ENCODE measurements at places on chromosomes 4 and X.

- DNase-seq = no peak
Observed at GRCh38 chrX:102154218-102154860, 1.4 kb downstream of the BEX5 start.

GRCh38 chr4:154560419-154560801 lies 2.4 kb upstream of the FGB start:
- DNase-seq = no peak

DNA sequence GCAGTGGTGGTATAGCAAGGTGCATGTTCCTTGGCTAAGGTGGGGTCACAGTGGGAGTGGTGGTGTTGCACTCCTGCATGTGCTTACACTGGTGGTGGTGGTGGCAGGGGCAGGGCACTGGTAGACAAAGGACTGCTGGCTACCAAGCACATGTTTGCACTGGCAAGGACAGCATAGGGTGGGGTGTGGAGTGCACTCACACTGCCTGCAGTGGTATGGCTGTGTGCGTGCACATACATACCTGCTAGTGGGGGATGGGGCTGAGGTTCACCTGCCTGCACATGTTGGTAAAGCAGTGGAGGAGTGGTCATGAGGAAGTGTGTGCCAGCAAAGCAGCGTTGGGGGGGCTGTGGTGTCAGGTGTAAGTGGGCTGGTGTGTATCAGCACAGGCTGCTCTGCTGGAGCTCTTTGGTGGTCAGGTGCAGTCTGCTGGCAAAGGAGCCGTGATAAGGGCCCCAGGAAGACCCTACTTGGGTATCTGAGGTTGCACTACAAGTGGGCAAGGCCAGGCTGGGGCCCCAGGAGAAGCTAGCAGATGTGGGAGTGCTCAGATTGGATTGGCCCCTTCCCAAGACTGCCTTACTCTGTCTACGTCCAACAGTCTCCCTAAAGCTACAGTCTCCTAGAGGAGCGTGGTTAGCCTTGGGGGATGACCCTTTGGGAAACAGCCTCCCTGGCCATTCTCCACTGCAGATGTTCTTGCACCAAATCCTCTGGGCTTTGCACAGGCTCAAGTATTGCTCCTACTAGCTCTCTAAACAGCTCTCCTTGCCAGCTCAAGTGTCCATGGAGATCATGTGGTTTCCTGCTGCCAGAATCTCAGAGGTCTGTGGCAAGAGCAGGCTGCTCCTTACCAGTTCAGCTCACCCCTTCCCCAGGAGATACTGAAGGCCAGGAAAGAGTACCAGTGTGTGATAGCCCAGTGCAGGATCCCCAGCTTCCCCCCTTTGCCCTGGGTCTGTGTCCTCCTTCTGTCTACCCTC lies 486.3 kb upstream of the PABPC4L start:
- DNase-seq = no peak

DNA sequence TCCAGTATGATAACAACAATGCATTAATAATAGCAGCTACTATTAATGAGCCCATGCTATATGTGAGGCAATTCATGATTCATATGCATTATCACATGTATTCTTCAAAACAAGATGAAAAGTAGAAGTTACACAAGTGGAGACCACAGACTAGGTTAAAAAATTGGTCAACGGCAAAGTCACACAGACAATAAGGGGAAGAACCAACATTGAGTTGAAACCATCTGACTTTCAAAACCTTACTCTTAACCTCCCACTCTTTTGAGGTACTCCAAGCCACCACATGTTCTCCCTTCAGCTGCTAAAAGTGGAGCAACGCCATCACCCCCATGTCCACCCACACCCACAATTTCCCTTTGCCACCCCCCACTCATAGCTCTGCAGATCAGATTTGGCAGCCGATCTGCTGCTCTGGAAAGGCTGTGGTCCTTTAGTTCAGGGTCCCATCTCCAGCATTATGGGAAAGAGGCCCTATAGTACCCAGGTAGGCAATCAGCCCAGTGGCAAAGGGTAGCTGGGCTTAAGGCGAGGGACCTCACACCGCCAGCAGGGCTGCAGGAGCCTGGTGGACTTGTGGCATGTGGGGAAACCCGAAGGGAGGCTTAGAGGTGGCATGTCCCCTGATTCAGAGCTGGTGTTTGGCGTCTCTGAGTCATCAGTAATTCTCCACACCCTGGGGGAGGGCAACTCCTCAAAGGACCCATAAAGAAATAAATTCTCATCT lies 33.5 kb upstream of the CYBB start:
- no peak for DNase-seq

DNA sequence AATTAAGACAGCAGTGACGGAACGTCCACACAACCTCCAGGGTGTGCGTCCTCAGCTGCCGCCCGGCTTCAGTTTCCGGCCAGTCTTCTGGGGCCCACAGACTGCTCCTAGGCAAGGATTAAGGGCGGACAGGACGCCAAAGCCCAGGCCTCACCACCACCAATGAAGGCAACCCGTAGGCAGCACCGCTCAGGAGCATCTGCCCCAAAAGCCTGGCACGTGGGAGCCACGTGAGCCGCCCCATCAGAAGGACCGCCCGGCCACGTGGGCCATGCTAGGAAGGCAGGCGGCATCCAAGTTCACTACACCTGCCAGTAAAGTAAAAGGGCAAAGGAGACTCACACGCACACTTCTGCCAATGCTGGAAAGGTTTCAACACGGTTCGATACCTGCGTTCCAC lies 14.3 kb downstream of the FAM53A start:
- no peak for DNase-seq

GRCh38 chr4:140523857-140524742 lies at the start of gene ELMOD2:
TSS of gene ELMOD2 (plus strand) at chr4:140524168. CDS start at chr4:140525429, 1,261 bp downstream.
- DNase-seq = peak; percentile 94

DNA sequence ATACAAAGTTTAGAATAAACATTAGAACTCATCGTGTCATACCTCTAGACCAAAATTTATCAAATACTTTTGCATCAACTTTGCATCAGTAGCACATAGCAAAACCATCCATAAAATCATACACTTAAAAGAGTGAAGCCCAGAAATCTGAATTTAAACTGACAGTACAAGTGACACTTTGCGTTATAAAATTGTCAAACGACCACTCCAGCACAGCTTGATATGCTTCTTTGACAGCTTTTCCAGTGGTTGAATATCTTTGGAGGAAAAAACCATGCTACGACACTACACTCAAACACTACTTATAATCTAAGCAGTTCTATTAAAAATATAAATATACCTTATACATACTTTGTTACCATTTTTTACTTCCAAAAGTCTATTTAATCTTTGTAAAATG lies 1644.4 kb downstream of the STIM2 start:
- DNase-seq = no peak

DNA sequence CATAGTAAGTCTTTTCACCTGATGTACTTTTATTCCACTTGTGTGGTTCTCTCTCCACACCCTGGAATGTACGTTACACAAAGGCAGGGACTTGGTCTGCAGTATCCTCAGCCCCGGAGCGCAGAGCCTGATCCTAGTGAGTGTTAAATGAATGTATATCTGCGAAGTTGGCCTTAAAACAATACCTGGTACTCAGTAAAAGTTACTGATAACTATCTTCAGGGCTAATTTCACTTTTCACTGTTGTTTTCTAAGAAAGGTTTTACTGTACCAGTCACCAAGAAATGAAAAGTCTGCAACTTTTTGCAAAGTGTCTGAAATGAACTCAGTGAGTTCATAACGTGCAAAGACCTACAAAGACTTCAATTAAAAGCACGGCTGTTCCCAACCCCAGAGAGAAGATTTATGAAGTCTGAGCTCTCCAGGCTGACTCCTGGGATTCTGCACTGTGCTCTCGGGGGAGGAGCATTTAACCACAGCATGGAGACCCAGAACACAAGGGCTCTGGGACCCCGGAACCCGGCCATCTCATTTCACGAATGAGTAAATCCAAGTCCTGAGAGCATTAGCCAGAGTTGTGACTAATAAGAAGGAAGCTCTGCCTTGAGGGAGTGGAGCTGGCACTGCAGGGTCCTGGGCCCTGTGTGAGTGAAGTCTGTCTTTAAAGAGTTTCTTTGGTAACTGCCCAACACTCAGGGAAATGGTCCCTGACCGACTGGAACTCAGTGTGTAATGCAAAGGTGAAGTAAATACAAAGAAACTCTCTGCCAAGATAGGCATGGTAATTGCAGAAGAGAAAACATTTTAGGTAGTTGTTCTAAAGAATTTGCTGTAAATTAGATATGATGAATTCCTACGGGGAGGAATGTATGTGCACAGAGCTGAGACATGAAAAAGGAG lies 165.8 kb downstream of the NSUN7 start:
- DNase-seq = no peak

DNA sequence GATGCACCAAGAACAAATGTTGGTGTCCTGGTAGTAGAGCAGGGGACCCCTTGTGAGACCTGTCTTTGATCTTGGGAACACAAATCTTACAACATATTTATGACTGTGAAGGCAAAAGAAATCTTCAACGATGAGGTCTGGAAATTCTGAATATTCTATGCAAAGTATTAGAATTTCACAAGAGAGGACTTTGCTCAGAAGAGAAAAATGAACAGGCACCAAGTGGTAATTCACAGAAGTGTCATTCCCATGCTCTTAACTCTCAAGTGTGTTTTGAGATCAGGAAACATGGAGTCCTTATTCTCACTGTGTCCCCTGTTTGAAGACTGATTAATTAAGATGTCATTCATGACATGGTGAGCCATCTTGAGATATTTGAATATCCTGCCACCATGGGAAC lies 52.5 kb downstream of the COQ2 start:
- no peak for DNase-seq

DNA sequence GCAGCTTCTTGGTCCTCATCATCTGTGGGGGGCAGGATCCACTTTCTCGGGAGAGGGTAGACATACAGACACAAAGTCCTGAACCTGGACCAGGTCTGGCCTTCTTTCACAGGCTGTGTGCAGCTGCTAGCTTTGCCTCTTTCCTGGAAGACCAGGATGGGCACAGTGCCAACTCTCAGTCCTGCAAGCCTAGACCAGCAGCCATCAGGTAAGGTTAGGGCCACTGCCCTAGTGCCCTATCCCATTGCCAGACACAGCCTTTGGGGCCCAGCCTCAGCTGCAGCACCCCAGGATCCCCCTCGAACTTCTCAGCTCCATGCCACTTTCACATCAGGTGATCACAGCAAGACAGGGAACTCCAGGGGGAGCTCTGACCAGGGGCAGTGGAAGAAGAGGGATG lies 38.4 kb downstream of the ZNF185 start:
- no peak for DNase-seq

- DNase-seq = no peak
Observed at GRCh38 chr4:8610858-8611616, 18.5 kb downstream of the CPZ start.

DNA sequence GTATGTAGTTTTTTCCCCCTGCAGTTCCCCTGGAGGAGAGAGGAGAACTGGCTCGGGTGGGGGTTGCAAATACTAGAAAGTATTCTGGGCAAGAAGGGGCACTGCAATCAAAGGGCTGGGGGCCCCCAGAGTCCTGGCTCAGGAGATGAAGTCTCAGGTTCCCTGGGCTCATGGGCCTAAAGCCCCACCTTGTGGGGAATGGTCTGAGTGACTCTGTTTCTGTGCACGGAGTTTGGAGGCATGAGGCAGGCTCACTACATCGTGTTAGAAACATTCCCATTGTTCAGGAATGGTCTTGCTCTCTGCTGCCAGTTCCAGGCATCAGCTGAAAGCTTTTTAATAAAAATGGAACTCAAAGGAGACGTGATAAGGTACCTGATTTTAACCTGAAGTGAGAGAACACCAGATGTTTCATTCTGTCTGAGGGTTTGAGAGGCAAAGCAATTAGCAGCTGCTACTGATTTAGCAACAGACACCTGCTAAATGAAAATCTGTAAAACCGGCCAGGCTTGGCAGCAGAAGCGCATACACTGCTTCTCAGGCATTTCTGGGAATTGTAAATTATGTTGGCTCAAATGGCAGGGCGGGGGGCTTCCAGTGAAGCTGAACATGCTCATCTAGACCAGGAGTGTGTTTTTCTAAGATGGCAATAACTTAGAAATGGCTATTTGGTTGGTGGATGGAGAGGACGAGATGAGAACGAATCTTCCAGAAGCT lies 122.7 kb downstream of the TMEM164 start:
- no peak for DNase-seq

DNA sequence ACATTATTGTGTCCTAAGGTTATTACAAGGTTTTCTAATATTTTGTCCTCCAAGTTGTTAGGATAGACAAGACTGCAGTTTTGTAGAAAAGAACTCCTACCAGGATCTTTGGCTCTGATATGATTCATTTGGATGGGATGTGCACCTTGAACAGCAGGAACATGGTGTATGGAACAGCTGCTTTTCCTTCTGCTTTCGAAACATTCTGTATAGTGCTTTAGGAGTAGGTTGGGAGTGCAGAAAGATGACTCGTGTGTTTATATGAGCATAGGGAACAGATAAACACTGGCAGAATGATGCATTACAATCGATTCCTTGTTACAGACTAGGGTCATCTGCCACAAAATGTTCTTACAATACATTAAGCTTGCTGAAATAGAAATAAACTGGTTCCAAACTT lies 790.1 kb downstream of the DMD start:
- no peak for DNase-seq

GRCh38 chr4:174563399-174563798 lies 41.1 kb upstream of the HPGD start:
- no peak for DNase-seq

DNA sequence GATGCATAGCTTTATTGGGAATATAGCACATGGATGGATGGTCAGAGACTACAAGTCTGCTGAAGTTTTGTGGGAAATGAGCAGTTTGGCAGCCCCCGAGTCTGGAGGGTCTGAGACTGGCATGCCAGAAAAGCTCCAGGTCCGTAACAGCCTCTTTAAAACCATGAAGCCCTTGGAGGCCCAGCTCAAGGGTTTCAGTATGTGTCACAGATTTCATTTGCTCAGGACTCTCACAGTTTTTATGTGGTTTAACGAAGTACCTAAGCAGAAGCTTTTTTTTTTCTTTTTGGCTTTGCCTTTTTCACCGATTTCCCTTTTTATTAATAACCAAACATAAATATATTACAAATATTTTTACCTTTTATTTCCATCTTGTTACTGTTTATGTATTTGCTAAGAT lies 30.6 kb upstream of the TMEM184C start:
- no peak for DNase-seq

- no peak for DNase-seq
Observed at GRCh38 chrX:109373468-109373867, 108.4 kb downstream of the GUCY2F start.

- no peak for DNase-seq
Observed at GRCh38 chr4:90946945-90947344, 819.8 kb downstream of the CCSER1 start.
